Left ventricle myocardium superior (tissue), 1 donor: ENCODE measurements at places on chromosomes 7 and 10. TPM values are rescaled to one million over a fixed set of nuclear protein-coding genes. Genes with fewer than 3 reads are reported as not detected.
A peak's percentile ranks its signal among the peaks of the same experiment; 100 is the strongest.

Gene TPK1
- total RNA-seq, result 4.9 TPM

Gene ACTL6B
- total RNA-seq, result not detected

Gene FGFBP3
- 0.27 TPM for total RNA-seq

Gene ITIH5
- total RNA-seq, result 8.5 TPM

Gene CC2D2B
- 0.45 TPM for total RNA-seq

Gene LIPK
- total RNA-seq, result not detected

Gene PLEKHS1
- not detected for total RNA-seq

Gene IKZF1
- total RNA-seq, result 3.7 TPM

Gene PROSER2
- 1.1 TPM for total RNA-seq

Gene C10orf67
- total RNA-seq, result 0.62 TPM

Gene ATRNL1
- 1.6 TPM for total RNA-seq

Gene CLIP2
- 6.9 TPM for total RNA-seq

Gene AKR1C4
- total RNA-seq, result not detected

- DNase-seq, result no peak
Observed at GRCh38 chr10:47025253-47025539, 114.0 kb downstream of the PTPN20 start.

- no peak for DNase-seq
Observed at GRCh38 chr10:110429301-110429700, 68.4 kb upstream of the DUSP5 start.

DNA sequence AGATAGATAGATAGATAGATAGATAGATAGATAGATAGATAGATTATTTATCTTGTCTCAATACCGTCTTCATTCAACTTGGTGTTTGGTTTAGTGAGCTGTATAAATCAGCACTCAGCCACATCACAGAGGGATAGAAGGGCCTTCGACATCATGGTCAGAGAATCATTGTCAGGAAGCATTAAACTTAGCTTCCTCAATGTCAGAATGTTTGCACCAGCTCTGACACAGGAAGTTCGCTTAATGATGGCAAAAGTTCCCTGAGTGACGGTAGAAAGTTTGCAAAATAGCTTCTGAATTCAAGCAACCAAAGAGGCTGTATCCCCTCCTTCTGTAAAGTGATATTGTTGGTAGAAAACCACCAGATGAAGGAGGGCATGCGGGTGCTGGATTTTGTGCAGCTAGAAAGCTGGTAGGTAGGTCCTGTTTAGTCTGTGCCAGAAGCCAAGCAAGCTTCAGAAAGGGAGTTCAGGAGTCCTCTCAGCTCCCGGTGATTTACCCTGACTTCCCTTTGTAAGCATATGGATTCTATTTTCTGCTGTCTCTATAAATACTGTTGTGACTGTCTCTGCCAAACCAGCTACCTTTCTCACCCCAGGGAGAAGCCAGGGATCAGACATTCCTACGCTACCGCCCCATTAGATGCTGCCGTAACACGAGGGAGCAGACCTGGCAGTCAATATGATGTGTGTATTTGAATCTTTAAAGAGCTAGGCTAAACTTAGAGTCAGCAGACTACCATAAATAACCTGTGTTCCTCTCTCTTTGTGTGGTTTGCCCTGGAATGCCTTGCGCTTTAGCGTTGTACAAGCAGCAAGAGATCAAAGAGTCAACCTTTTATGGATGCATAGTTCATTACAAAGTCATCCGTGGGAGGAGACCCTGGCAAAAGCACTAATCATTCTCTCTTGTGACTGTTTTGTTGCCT is 200.5 kb upstream of the KIAA1217 start:
- no peak for DNase-seq

- DNase-seq, result no peak
Observed at GRCh38 chr10:131980761-131981428, 828 bp downstream of the BNIP3 start.

GRCh38 chr10:110455446-110455845 is 42.3 kb upstream of the DUSP5 start:
- no peak for DNase-seq

DNA sequence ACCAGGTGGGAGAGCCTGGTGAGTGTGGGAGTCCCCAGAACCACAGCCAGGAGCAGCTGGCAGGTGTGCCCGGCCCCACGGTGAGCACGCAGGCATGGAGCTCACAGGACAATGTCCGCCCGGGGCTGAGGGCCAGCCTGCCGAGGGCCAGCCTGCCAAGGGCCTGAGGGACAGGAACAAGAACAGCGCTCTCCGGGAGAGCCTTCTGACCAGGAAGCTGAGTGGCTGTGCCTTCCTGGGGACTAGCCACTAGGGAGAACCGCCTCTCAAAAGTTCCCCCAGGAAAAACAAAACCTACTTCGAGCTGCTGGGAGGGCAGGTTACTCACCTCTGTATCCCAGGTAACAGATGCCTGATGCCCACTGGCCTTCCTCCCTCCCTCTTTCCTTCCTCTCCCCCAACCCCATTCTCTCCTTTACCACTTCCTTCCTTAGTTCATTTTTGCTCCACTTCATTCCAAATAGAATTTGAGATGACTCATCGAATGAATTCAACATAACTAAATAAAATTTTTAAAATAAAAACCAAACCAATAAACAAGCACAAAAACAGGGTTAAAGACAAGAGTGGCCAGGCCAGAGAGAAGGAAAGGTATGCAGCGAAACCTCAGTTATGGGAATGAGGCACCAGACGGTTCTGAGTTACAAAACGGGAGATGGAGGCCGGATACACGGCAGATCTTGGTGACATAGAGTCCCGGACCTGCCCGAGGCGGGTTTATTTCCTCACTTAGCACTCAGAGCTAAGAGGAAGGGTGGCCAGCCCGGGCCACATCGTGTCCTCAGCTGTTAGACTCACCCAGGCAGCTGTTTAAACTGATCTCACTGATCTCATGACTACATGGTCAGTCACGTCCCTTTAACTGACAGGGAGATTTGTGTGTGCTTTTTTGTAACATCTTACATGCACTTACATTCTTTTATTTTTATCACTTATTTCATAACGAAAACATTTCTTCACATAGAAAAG is 128.5 kb downstream of the TNS3 start:
- peak; percentile 76 for DNase-seq

DNA sequence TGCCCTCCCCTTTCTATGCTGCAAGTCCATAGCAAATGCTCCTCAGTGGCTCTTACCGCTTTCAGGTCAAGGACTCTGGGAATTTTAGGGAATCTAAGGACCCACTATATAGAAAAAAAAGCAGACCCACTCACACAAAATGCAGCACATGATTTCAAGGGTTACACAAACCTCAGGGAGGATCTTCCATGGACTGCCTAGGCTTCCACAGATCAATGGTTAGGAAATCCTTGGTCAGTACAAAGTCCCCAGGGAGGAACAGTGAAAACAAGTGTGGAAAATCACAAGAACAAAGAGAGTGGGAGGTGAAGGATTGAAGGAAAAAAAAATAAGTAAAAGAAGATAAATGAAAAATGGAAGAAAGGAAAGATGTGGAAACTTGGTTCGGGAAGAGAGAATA is 188.4 kb downstream of the AHR start:
- DNase-seq, result no peak

- no peak for DNase-seq
Observed at GRCh38 chr10:102626026-102626685, 18.1 kb upstream of the TRIM8 start.

DNA sequence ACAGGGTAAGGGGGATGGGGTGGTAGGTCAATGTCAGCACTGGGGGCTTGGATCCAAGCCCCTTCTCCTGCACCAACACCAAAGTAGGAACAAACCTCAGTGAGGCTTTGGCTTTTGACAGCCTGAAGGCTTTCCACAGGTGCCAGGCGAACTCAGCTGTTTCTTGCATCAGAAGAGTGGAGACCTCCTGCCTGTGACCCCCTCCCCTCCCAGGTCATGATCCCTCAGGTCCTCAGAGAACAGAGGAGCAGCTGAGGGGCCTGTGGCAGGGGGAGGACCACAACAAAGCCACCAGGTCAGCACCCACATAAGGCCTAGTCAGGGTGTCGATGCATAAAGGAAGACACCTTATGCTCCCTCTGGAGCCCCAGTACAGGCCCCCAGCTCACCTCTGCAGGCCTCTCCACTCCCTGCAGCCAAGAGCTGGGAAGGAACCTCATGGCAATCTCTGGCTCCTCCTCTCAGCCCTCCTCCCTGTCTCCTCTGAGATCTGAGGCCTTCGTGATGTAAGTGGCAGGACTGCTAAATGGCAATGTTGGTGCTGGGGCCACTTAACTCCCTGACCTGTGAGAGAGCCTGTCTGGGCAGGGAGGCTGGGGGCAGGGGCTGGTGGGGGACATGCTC is 19.1 kb upstream of the PRRT4 start:
- DNase-seq, result no peak

- DNase-seq, result peak; percentile 26
Observed at GRCh38 chr10:91185239-91185875, 35.1 kb upstream of the PCGF5 start.

DNA sequence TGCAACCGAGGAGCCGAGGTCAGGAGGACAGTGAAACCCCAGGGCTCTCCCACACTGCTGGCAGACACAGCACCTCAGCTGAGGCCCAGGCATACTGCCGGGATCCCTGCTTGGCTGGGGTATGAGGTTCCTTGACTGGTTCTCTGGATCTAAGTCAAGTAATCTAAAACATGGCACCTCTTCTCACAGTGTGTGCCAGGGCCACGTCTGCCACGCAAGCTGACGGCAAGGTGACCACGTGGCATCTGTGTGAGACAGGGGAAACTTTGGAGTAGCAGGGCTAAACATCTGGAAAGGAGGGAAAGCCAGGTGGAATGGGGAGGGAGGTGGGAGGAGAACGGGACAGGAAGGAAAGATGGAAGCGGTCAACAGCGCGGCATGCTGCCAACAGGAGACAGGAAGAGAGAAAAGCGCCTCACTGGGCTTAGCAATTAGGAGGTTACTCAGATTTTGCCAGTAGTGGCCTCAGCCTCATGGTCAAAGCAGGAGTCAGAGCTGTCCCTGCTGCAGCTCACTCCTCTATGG is 103.7 kb downstream of the CXCL12 start:
- DNase-seq, result peak; percentile 73

DNA sequence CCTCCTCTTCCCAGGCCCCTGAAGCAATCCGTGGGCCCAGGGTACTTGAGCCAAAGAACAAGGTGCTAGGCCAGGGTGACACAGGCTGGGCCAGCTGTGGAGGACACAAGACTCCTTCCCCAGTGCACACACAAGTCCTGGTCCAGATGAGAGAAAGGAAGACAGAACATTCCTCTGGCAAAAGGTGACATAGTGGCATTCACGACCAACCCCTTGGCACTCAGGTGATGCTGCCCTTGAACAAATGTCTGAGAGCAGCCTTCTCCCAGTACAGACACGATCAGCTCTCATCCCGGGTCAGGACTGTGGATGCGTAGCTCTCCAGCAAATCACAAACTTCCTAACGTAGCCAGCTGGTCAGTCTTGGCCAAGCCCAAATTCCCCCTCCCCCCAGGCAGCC is 118.5 kb downstream of the OAT start:
- no peak for DNase-seq

DNA sequence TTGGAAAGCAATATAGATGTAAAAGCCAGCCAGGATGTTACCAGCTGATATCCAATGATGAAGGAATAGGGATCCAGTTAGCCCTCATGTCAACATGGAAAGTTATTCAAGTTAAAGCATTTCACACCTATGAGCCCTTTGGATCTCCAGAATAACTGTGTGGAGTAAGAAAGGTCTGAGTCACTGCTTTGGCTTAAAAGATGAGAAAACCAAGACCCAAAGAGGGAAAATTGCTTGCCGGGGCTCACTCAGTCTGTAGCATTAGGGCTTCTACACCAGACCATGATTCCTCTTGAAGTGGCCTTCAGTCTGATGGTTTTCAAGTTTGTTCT is 12.6 kb downstream of the LSM5 start:
- DNase-seq, result no peak

GRCh38 chr7:39432807-39433416 is 133.3 kb upstream of the YAE1 start:
- no peak for DNase-seq

DNA sequence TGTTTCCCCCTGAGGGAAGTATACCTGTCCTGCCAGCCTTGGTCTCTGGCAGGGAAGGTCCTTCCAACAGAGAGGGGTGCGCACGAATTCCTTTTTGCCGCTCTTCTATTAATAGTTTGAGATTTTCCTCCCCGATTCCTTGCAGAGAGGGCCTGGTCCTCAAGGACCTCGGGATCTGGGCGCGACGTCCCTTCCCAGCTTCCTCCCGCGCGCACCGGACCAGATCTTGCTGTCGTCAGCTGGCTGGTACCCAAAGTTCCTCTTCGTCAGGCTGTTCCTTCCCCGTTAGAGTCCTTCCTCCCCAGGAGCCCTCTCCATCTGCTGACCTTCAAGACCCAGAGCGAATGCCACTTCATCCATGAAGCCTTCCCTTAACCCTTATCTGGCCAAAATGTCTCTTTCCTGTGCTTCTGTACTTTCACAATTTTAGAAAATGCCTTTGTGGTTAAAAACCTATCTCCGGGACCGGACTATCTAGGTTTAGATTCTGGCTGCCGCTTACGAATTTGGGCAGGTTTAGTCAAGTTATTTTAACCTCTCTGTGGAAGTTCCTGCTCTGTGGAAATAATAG is 851 bp upstream of the GOT1 start:
- peak; percentile 81 for DNase-seq

- DNase-seq, result no peak
Observed at GRCh38 chr7:126119981-126120380, 1132.8 kb downstream of the GRM8 start.

DNA sequence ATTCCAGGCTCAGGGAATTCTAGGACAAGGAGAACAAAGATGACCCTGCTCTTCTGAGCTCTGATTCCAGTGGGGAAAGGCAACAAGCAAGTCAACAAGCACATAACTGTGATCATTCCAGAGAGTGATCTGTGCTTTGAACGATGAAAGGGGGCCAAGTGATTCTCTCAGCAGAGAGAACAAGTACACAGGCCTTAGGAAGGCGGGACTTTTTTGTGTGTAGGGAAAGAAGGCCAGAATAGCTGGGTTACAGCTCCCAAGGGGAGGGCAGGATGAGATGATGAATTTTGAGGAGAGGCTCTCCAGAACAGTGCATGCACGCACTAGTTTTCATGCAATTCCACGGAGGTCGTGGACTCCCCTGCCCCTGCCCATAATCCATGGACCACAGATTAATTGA is 565.2 kb downstream of the SDK1 start:
- no peak for DNase-seq

DNA sequence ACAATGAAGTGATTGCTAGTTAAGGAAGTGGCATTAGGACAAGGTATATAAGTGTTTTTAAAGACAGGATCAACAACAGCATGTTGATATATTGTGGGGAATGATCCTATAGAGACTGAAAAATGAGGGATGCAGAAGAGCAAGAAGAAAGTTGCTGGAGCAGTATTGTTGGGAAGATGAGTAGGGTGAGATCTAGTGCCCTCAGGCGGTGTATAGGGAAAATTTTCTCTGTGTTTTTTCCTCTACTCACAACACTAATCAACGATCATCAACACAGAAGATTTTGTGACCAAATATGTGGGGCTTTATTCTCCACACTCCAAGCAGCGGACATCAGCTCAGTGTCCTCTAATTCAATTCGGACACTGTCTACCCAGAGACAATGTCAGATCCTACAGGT is 9.6 kb upstream of the PTTG1IP2 start:
- DNase-seq, result no peak

- DNase-seq, result no peak
Observed at GRCh38 chr7:140049339-140050024, 13.3 kb downstream of the PARP12 start.

GRCh38 chr7:35277359-35277758 is 23.5 kb upstream of the TBX20 start:
- no peak for DNase-seq

GRCh38 chr10:119365773-119366599 is 158.6 kb downstream of the GRK5 start:
- no peak for DNase-seq
